Activated CD4-positive, alpha-beta T cell treated with anti-CD3 and anti-CD28 coated beads for 36 hours (primary cell): ENCODE measurements at places on chromosomes 4 and X. TPM values are rescaled to one million over a fixed set of nuclear protein-coding genes. Genes with fewer than 3 reads are reported as not detected.

Gene GSX2
- not detected for total RNA-seq

Gene TRIM61
- total RNA-seq: 1.1 TPM

Gene PAK3
- 0.26 TPM for total RNA-seq

Gene PCDH10
- total RNA-seq: not detected

Gene RNF128
- total RNA-seq: not detected

Gene CC2D2A
- total RNA-seq: not detected

Gene PARM1
- 0.05 TPM for total RNA-seq

- H3K4me3 ChIP-seq: no peak overlapping the region
- no peaks in the 10 kb centered on the region for H3K36me3 ChIP-seq
- no peak for DNase-seq
- no peak overlapping the region for H3K27ac ChIP-seq
- H3K27me3 ChIP-seq: no peaks in the 10 kb centered on the region
Observed at GRCh38 chr4:125131891-125132680, 182.7 kb upstream of the FAT4 start.

DNA sequence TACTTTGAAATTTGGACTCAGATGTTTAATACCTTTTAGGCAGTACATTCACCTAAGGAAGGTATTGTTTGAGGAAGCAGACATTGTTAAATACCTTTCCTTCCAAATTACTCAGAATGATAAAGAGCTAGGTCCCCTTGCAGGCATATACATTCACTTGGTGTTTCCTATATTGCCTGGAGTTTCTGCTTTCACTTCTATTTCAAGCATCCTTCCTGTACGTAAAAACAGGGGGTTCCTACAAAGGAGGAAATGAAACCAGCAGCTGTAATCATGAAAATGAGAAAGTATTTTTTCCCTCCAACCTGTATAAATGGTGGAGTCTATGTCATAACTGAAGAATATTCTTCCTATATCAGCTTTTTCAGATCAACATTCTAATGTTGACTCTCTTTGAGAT lies 90.4 kb upstream of the RASGEF1B start:
- H3K27me3 ChIP-seq: no peaks in the 10 kb centered on the region
- no peak for DNase-seq
- no peaks in the 10 kb centered on the region for H3K36me3 ChIP-seq
- H3K4me1 ChIP-seq: peaks cover 8% of the 10 kb centered on the region
- no peak overlapping the region for H3K4me3 ChIP-seq

GRCh38 chrX:9072281-9072680 lies 38.4 kb upstream of the FAM9B start:
- peaks cover 2% of the 10 kb centered on the region for H3K4me1 ChIP-seq
- no peaks in the 10 kb centered on the region for H3K36me3 ChIP-seq
- H3K27ac ChIP-seq: peak overlapping the region; percentile 12
- no peak overlapping the region for H3K4me3 ChIP-seq

DNA sequence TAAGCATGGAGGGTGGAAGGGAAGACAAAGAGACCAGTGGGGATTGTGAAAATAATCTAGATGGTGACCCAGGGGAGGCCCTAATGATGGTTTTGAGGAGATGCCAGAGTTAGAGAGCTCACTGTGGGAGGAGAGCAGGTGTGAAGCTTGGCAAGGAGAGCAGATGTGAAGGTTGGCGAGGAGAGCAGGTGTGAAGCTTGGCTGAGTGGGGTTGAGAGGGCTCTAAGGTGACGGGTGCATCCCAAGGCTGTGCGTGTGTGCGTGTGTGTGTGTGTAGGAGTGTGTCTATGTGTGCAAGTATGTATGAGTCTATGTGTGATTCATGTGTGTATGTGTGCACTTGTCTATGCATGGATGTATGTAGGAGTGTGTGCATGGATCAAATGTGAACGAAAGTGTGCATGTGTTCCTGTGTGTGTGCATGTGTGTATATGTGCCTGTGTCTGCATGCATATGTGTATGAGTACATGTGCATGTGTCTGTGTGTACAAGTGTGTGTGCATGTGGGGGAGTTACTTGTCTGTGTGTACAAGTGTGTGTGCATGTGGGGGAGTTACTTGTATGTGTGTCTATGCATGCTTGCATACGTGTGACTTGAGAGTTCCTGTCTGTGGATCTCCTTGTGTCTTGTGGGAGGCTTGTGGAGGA lies 72.0 kb downstream of the EVC start:
- no peak for DNase-seq
- H3K4me1 ChIP-seq: no peaks in the 10 kb centered on the region
- H3K27ac ChIP-seq: no peak overlapping the region
- H3K4me3 ChIP-seq: no peak overlapping the region
- H3K27me3 ChIP-seq: peaks cover 5% of the 10 kb centered on the region

GRCh38 chr4:89158884-89159503 lies 47.7 kb downstream of the TIGD2 start:
- no peaks in the 10 kb centered on the region for H3K4me1 ChIP-seq
- DNase-seq: no peak
- no peak overlapping the region for H3K4me3 ChIP-seq
- peaks cover 5% of the 10 kb centered on the region for H3K27me3 ChIP-seq
- H3K36me3 ChIP-seq: no peaks in the 10 kb centered on the region
- no peak overlapping the region for H3K27ac ChIP-seq

- no peaks in the 10 kb centered on the region for H3K27me3 ChIP-seq
- no peaks in the 10 kb centered on the region for H3K36me3 ChIP-seq
- peak overlapping the region; percentile 74 for H3K4me3 ChIP-seq
Observed at GRCh38 chr4:1202526-1203011, 30.2 kb upstream of the SPON2 start.

- H3K4me1 ChIP-seq: no peaks in the 10 kb centered on the region
- no peak for DNase-seq
- H3K27ac ChIP-seq: no peak overlapping the region
- H3K27me3 ChIP-seq: no peaks in the 10 kb centered on the region
- H3K4me3 ChIP-seq: no peak overlapping the region
Observed at GRCh38 chr4:35604724-35605123, 639.6 kb downstream of the ARAP2 start.

- no peaks in the 10 kb centered on the region for H3K4me1 ChIP-seq
- peaks cover 2% of the 10 kb centered on the region for H3K27me3 ChIP-seq
- H3K27ac ChIP-seq: no peak overlapping the region
- no peaks in the 10 kb centered on the region for H3K36me3 ChIP-seq
Observed at GRCh38 chrX:139563251-139563650, 32.7 kb downstream of the F9 start.

DNA sequence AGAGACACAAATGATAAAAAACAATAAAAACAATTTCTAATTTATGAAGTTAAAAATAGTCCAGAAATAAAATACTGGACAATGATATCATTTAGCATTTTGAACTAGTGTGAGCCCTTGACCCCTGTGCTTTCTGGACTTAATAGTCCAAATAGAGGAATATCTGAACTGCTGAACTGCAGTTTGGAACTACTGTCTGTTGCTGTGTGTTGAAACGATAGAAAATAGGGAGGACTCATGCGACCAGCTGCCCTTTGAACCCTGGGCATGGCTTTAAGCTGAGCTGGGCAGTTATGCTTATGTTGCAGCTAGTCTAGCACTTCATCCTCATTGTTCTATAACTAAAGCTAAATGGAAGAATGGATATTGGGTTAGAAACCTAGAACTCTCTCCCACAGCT lies 99.5 kb downstream of the FMR1NB start:
- H3K27ac ChIP-seq: no peak overlapping the region
- H3K27me3 ChIP-seq: no peaks in the 10 kb centered on the region
- no peak overlapping the region for H3K4me3 ChIP-seq
- DNase-seq: no peak

DNA sequence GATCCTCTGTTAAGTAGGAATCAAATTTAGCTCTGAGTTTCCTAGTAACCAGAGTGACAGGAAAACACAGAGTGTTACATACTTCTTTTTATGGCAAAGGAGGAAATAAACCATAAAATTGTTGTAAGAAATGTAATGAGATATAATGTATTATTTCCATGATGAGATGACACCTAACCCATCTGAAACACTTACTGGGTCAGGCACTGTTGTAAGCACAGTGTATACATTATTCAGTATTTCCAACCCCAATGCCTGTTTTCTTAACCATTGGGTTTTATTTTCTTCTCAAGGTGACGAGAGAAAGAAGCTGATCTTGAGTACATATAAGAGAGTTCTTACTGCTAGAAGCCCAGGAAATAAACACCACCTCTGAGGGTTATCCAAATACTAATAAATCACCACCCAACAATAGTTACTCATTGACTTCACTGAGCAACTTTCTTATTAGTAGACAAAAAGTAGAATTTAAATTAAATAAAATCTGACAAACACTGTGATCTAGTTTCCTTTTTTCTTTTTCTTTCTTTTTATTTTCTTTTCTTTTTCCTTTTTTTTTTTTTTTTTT lies 4.2 kb upstream of the ENAM start:
- peaks cover 7% of the 10 kb centered on the region for H3K4me1 ChIP-seq
- H3K36me3 ChIP-seq: no peaks in the 10 kb centered on the region
- DNase-seq: no peak
- H3K27ac ChIP-seq: no peak overlapping the region
- no peak overlapping the region for H3K4me3 ChIP-seq

DNA sequence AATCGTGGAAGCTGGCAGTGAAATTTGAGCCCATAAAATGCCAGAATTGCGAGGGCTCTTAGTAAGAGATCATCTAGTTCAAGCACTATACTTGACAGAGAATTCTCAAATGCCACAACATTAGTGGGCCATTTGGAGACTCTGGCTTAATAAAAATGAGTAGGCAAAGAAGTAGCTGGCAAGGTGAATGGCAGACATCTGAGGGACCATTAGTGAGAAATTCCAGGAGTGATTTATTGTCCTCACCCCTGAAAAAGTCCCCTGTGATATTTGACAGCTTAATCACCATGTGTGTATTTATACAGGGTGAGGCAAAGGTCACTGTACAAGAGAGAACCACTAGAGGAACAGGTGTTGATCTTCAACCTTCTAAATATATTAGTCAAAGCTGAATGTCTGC lies 207.5 kb downstream of the CHRDL1 start:
- no peak overlapping the region for H3K27ac ChIP-seq
- DNase-seq: no peak
- no peaks in the 10 kb centered on the region for H3K4me1 ChIP-seq
- no peaks in the 10 kb centered on the region for H3K36me3 ChIP-seq
- no peaks in the 10 kb centered on the region for H3K27me3 ChIP-seq

- peaks cover 26% of the 10 kb centered on the region for H3K36me3 ChIP-seq
- DNase-seq: no peak
- H3K4me3 ChIP-seq: no peak overlapping the region
- H3K4me1 ChIP-seq: no peaks in the 10 kb centered on the region
Observed at GRCh38 chrX:2398064-2398656, 102.6 kb downstream of the DHRSX start.

DNA sequence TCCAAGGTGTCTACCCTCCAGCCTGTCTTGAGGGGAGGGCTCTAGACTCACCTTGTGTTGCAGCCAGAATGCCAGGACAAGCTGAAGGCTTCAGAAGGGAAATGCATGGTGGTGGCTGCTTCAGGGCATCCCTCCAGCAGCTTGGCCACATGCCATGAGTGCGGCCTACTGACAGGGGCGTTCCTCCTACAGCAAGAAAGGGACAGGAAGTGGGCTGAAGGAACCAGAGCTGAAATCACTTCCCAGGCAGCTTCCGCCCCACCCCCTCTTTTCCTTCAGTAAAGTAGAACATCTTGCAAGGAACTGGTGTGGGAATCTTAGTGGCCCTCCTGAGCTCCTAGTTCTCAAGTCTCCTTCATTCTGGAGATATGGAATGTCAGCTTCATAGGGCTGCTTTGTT lies 167.5 kb upstream of the DGKK start:
- no peak for DNase-seq
- H3K4me1 ChIP-seq: no peaks in the 10 kb centered on the region
- H3K27me3 ChIP-seq: no peaks in the 10 kb centered on the region
- H3K4me3 ChIP-seq: no peak overlapping the region
- H3K27ac ChIP-seq: no peak overlapping the region
- H3K36me3 ChIP-seq: no peaks in the 10 kb centered on the region
